ENCODE measurements at places on chromosomes 4 and X. TPM values are rescaled to one million over a fixed set of nuclear protein-coding genes. Genes with fewer than 3 reads are reported as not detected.
A peak's percentile ranks its signal among the peaks of the same experiment; 100 is the strongest.

- no peak for DNase-seq
These were observed 75.2 kb downstream of the LUZP4 start for GRCh38 chrX:115364670-115365069.

- no peak for DNase-seq
These were observed 24.4 kb downstream of the ENOX2 start for GRCh38 chrX:130878350-130879341.

GRCh38 chrX:65671966-65672365 lies 4.5 kb downstream of the MSN start:
- no peak for DNase-seq

DNA sequence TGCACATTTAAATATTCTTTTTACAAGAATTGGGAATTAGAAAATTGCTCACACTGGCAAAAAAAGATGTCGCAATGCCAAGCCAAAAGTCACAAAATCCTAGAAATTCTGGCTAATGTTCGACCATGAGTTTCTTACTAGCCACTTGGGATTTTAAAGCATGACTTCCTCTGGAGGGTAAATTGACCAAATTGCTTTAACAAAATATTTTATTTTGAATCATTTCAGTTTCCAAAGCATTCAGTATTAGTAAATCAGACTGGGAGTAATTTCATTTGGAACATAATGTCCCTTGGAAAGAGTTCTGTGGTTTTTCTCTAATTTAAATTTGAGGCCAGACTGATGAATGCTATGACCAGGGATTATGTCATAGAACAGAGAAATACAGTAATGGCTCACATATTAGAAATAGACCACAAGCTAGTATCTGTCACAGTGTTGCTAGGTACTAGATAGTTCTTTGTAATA lies 7.6 kb upstream of the CXCL5 start:
- no peak for DNase-seq

DKK2 gene
- total RNA-seq: 1.9 TPM

- no peak for DNase-seq
These were observed 7.4 kb downstream of the GAB1 start for GRCh38 chr4:143344041-143344440.

DNA sequence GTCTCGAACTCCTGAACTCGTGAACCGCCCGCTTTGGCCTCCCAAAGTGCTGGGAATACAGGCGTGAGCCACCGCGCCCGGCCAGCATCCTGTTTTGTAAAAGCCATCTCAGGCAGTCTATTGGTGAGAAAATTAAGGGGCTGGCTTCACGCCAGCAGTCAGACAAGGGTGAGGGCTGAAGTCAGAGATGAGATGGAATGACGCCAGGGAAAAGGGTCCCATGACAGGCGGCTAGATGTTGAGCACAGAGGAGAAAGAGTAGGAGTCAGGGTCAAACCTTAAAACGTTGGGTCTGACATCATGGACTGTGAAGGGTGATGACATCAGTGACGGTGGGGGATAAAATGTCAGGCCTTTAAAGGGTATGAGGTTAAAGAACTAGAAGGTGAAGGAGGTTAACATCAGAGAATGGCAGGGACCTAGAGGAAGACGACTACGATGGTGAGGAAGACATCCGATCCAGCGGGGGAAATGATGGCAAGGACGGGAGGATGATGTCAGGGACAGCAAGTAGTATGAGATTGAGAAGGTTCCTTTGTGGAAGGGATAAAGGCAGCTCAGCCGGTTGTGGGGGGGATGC lies 504 bp upstream of the RBM3 start:
- peak; percentile 71 for DNase-seq

ARHGEF38 gene
- 0.59 TPM for total RNA-seq

- no peak for DNase-seq
These were observed 4.4 kb upstream of the APLN start for GRCh38 chrX:129659141-129659540.

AKAP4 gene
- total RNA-seq: not detected

GRCh38 chr4:164977243-164978164 lies at the start of gene TRIM61:
TRIM61 (minus strand) TSS chr4:164977657; CDS start chr4:164970002, 7,655 bp downstream.
- DNase-seq: no peak

PPARGC1A gene
- total RNA-seq: 10.5 TPM

DNA sequence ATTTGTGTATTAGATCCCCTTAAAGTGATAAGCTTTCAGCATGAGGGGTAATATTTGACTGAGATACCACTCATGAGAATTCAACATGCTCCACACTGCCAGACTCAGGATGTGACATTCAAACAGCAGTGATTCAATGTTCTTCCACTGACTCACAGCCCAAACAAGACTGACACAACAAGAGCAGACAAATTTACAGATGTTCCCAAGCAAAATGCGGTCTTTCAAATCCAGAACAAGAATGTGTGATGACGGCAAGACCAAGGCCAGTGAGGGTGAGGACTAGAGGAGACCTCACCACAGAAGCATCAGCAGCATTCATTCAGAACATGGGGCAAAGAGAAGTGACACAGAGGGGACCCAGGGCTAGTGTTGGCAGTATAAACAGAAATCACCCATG lies 99.3 kb upstream of the GRIA3 start:
- no peak for DNase-seq

DNA sequence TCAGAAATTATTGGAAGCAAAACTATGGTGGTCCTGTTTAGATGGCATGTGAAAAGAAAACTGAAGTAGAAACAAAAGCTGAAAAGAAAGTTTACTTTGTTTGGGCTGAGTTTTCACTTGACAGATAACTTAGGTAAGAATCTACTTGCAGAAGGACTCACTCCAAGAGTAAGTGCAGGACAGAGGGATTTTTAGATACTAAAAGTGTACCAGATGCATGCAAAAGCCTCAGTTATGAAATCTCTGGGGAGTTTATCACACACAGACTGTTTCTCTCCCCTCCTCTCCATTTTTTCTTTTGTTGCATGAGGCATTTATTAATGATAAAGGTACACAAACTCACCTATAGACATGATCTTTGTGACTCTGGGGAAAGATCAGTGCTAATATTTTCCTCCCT lies 127.5 kb upstream of the GIMD1 start:
- no peak for DNase-seq

- no peak for DNase-seq
These were observed 47.2 kb downstream of the SYNPO2 start for GRCh38 chr4:118935819-118936218.

DNA sequence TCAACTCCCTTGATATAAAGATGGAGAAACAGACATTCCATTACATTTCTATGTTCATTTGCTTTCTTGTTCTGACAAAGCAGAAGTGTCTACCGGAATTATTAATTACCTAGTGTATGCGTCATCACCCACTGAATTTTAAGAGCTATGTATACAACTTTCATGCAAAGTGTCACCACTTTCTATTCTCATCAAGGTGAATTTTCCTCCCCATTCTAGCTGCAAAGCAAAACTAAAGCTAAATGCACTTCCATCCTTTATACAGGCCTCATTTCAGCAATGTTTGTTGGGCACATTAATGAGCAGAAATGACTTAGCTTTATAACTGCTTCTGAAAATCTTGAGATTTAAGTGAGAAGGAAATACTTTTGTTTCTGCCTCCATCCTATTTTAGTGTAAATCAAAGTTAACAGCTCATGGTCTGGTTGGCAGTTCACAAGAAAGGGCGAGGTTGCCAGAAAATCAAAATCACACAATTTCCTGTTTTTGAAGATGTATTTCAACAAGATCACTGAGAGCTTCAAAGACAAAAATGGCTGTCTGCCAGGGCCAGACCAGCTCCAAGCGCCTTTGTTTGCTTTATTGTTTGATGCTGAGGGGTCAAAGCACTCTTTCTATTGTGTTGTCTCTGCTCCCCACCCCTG lies 7.2 kb upstream of the FAM9C start:
- DNase-seq: no peak

Measured in suprapubic skin (tissue), 4 donors.